ENCODE measurements at places on chromosomes 7 and 10.

GRCh38 chr10:128660726-128661125, 534.5 kb upstream of the MKI67 start:
- no peak for DNase-seq

DNA sequence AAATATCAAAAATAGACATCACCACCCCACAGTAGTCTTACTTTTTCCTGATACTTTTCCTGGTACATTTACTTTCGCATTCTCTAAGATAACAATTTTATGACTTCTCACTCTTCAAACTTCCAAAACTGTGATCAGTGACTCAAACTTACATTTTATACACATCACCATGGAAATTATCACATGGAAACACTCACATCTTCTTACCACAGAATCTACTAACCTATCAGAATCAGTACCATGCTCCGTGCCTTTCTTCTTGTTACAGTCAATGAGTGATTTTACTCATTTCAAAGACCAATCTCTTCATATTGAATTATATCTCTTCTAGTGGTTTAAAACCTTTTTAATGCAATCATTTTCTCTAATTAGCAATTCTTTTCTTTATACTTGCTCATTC, 120.3 kb downstream of the PTEN start:
- DNase-seq = no peak

DNA sequence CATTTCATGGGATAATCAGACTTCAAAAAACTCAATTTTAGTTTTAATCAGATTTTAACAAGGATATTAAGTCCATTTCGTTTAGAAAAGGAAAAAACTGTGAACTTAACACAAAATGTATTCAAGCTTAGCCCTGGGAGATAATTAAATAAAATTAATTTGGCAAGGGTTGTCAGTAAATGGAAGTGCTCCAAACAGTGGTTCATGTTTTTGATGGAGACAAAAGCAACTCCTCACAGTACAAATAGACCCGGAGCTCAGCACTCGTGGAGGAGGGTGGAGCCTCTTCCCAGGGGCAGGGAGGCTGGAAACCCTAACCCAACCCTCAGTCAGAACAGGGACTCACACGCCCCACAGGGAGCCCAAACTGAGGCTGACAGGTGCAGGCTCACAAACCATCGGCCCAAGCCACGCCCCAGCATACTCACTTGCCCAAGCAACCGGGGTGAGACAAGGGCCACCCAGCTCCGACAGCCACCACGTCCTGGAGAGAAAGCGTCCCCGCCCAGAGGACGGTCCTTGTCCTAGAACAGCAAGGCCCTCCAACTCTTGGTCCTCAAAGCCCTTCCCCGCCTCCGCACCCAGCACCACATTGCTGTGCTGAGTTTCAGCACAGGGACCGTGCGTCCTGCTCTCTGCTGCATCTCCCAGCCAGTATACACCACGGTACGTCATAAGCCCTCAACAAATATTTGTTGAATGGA, 39.8 kb downstream of the MAD1L1 start:
- DNase-seq = no peak

DNA sequence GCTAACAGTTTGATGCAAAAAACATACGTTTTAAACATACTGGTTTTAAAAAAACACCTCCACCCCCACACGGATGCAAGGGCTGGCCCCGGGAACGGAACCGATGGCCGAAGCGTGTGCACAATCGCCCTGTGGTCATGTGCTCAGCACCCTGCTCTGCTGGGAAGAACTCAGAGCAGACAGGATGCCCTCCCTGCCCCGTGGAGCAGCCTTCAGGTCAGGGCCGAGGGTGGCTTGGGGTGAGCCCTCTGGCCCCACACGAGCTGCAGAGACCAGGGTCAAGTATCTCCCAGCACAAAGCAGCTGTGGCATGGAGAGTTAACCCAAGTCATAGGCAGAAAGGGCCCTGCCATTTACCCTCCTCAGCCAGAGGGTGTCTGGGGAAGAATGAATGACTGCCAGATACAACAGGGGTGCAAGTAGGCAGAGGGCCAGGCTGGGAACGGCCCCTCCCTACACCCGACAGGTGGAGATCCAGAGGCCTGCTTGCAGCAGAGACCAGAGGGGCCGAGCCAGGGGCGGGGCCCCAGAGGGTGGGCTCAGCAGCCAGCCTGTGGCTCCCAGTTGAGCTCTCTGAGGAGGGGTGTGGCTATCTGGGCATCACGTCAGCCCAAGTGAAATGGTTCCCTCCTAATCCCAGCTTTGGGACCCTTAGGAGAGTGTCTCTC, 56.8 kb downstream of the ZRANB1 start:
- DNase-seq = no peak

DNA sequence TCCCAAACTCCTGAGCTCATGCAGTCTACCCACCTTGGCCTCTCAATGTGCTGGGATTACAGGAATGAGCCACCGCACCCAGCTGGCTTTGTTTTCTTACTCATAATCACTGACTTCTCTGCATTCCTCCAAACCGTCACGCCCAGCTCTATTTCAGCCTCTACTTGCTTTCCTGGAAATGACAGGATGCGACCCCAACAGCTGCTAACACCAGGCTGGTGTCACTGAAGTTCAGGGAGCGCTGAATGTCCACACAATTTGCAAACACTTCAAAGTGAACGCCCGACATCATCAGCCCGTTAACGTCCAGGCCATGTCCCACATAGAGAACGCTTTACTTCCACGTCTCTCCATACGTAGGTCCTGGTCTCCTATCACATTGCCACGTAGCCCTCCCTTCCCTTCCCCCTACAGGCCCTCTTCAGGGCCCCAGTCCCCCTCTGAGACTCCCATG, 12.8 kb upstream of the PROSER2 start:
- DNase-seq = peak; percentile 48

DNA sequence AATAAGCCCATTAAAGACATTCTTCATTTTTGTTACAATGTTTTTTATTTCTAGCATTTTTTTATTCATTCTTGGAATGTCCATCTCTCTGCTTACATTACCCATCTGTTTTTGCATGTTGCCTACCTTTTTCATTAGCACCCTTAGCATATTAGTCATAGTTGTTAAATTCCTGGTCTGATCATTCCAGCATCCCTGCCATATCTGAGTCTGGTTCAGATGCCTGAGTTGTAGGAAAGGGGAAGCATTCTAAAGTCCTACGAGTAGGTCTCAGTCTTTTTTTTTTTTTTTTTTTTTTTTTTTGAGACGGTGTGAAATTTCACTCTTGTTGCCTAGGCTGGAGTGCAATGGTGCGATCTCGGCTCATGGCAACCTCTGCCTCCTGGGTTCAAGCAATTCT, 19.7 kb upstream of the NRF1 start:
- no peak for DNase-seq

- DNase-seq = no peak
Observed at GRCh38 chr10:91536733-91537132, 96.1 kb downstream of the PPP1R3C start.

GRCh38 chr7:22061775-22062174, 116.1 kb upstream of the CDCA7L start:
- DNase-seq = no peak

DNA sequence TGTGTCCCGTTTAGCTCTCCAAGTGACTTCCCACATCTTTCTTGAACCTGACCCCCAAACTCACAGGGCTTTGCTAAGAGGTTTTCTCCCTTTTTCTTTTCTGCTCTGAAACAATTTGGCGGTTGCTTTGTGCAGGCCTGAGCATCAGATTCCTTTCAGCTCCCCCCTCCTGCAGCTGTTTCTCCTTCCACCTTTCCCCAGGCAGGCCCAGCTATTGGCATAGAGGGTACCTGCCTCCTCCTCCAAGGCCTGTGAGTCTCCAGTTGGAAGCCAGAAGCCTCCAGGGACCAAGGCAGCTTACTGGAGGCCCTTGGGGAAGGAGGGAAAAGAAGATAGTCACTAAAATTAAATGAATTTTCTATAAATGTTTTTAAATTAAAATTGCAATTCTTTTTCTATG, 7.7 kb downstream of the VAX1 start:
- no peak for DNase-seq

GRCh38 chr7:83704564-83704963, 55.6 kb upstream of the SEMA3E start:
- no peak for DNase-seq

GRCh38 chr10:119355930-119356329, 148.6 kb downstream of the GRK5 start:
- no peak for DNase-seq

DNA sequence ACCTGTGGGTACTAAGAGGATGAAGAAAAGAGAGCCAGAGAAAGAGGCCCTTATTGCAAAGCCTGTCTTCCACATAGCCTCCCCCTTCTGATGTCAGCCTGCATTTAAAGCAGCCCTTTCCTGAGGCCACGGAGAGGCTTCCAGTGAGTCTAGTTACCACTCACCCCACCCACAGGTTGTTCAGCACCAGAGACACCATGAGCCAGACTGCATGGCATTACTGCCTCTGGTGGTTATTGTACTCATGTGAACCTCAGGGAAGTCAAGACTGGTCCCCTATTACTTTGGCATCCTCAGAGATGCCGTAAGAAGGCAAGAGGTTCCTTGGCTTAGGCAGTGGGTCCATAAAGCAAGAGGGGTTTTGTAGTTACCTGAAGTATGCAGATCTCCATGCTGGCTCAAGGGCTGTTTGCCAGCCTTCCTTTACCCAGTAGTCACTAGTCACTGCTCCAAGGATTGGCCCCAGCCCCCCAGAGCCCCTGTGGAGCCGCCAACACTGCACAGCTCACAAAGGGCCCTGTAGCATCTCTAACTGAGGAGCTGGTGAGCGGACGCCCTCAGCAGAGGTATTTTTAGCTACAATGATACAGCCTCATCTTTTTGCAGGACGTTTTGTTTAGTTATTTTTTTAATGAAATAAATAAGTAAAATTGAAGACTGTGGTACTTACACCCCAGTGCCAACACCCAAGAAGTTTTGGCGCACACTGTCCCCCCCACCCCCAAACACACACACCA, 20.7 kb downstream of the LRRC4 start:
- no peak for DNase-seq

DNA sequence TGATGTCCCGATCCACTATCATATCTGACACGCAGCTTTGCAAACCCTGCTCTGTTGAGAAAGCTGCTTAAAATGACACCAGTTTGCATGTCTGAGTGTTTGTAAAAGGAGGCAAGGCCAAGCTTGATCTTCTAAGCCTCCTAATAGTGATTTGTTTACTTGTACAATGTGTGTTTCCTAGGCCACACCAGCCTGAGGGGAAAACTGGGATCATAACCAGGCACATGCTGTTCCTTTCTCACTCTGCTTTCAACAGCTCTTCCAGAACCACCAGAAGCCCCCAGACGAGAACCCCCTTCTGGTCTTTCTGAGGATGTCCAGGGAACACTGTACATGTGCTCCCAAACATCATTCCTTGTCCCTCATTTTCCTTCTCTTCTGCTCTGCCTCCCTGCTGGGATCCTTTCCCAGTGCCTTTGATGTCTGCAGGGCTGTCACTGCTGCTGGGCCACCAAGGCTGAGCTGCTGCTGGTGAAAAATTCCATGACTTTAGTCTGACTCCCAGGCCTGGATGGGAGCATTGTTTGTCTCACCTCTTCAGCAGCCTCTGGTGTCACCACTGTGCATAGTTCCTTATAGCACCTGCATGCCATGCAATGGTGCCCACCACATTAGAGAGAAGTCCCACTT, 4.0 kb upstream of the LGI1 start:
- DNase-seq = no peak

DNA sequence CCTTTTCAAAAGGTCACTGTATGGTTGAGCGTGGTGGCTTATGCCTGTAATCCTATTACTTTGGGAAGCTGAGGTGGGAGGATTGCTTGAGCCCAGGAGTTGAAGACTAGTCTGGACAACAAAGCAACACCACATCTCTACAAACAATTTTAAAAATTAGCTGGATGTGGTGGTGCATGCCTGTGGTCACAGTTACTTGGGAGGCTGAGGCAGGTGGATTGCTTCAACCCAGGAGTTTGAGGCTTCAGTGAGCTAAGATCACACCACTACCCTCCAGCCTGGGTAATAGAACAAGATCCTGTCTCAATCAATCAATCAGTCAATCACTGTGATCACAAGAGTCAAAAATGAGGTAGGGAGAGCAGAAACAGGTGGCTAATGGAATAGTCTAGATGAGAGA, 97.0 kb downstream of the SUGCT start:
- DNase-seq = no peak

DNA sequence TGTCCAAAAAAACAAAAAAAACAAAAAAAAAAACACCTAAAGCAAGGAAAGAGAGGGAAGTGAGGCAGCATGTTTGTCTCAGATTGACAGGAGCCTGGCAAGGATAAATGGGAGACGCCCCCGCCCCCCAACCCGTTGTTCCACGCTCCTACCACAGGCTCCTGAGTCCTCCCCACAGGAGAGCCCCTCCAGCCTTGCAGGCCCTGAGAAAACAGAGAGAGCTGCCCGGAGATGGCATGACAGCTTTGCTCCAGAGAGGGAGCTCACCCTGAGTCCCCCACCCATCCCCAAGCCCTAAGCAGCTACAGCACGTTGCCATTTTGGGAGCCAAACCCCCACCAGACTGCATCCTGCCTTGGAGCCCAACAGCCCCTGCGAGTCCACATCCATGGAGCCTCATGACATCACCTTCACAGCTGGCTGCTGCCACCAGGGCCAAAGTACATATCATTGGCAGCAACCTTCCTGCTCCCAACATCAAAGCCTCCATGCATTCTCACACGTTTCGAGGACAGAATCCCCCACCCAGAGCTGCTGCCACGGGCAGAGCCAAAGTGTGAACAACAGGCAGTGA, 1283.3 kb downstream of the TYW1 start:
- DNase-seq = no peak

GRCh38 chr10:132542086-132542775, 4.6 kb downstream of the INPP5A start:
- no peak for DNase-seq

DNA sequence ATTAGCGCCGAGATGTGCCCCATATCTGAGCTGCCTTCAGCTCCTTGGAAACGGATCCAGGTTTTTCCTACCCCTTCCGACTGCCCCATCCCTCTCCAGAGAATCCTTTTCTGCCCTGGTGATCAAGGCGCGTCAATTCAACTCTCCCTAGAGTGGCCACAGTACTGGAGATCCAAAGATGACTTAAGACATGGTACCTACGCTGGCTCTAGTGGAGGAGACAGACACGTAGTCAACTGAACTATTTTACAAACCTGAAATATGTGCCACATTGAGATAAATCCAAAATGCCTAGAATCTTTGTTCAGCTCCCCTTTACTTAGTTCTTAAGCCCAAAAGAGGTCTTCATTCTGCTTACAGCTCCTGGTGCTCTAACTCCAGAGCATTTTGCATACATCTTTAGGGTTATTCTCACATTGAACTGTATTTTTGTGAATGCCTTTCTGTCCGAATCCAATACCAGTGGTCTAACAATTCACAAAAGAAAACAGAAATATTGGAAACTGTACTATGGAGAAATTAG, 444 bp upstream of the TNPO3 start:
- no peak for DNase-seq

- no peak for DNase-seq
Observed at GRCh38 chr7:68760556-68760955, 837.7 kb upstream of the AUTS2 start.

DNA sequence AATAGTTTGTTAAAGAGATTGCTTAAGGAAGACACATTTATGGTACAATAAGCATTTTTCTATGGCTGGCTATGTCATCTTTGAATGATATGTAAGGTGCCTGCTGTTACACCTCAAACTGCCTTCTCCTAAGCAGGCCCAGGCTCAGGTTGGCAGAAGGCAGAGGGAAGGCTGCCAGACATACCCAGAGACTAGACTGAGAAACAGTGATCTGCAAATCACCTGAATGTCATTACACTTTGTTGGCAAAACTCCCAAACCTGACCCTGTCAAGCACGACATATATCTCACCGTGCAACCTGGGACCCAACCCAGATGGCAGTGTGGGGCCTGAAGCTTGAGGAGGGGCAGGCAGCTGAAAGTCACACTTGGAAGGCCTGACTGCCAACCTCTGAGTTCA, 136.6 kb upstream of the TARP start:
- DNase-seq = no peak

- DNase-seq = no peak
Observed at GRCh38 chr7:1078985-1079384, 8.9 kb upstream of the GPER1 start.

- DNase-seq = no peak
Observed at GRCh38 chr7:36430881-36431280, 41.2 kb downstream of the ANLN start.
